ENCODE measurements at places on chromosomes 4 and X. TPM values are rescaled to one million over a fixed set of nuclear protein-coding genes. Genes with fewer than 3 reads are reported as not detected.

DNA sequence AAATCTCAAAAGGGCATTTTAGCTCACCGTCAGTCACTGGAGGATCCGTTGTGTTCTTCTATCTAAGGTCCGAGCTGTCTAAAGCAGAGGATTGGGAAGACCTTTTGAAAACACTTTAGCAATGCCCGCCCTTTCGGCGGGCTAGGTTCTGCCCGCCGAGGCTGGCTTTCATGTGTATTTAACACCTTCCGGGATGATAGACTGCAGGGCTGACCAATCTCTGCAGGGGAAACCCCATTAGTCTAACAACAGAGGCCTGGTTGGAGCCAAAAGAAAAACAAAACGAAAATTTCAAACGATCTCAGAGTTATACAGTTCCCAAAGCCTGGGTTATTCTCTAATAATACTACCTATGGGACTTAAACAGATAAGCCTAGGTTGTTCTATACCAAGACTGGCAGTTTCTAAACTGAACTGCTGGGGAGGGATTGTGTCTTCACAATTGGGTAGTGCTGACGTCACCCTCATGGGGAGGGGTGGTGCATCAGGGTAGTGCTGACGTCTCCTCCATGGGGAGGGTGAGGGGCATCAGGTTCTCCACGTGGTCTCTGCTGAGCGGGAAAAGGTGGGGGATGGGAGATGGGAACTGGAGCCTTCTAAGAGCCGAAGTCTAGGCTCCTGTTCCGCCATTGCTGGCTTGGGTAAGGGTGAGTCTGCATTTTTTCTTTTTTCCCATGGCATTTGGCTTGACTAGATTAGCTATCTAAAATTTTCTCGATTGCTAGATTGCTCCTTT lies 14.8 kb upstream of the CUL4B start:
- DNase-seq, result no peak

DNA sequence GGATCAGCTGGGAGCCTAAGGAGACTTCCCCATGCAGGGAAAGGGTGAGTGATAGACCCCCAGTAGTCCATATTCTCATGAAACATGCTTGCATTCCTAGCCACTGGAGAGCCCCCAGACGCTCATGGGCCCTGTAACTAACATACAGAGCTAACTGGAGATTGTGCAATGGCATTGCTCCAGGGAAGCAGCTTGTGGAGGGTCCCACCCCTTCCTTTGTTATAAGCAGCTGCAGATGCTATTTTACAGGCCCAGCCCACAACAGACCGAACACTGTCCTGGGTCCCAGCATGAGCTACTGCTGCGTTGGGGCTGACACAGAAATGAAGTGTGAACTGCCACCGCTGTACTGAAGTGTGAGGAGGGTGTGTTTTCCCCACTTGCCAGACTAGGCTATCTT lies 1465.7 kb upstream of the DIAPH2 start:
- DNase-seq, result no peak

DNA sequence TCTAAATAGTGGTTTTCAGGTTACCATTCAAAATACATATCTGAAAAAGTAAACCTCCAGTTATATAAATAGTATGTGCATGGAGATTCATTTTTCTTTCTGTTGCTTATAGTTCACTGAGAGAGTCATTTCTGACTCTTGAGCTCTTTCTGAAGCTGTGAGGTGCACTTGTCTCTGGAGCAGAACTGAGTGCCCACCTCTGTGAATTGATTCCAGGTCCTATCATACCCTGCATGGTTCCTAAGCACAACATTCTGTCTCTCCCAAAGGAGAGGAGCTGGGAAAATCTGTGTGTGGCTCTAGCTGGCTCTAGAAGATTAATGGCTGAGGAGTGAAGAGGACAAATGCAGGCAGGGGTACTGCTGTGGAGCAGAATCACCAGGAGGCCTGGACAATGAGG lies 161.6 kb upstream of the HCCS start:
- no peak for DNase-seq

DNA sequence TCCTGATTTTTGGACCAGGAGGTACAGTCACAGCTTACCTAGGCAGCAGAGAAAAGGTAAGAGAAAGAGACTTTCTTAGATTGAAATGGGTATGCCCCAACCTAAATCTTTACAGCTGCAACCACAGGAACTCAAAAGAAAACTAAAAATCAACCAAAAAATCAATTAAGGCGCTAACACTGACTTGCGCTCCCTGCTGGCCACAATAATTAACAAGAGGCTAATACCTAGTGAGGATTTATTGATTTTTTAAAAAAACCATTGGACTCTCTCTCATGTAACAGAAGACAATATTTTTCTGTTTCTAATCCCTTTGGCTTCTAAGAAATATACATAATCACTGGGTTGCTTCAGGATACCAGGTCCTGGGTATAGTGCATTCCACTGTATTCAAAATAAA lies 153.9 kb upstream of the TENM3 start:
- no peak for DNase-seq

GRCh38 chr4:14054391-14054790 lies 426.9 kb upstream of the BOD1L1 start:
- no peak for DNase-seq

- DNase-seq, result no peak
These were observed 325.0 kb downstream of the FBXO8 start for GRCh38 chr4:173958445-173958844.

DNA sequence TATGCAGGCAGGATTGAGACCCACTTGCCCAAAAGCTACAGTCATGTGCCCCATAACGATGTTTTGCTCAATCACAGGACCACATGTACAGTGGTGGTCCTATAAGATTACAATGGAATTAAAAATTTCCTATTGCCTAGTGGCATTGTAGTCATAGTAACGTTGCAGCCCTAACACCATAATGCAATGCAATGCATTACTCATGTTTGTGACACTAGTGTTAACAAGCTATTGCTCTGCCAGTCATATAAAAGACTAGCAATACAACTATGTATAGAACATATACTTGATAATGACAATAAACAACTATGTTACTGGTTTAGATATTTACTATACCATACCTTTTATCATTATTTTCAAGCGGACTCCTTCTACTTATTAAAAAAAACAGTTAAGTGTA lies 50.6 kb downstream of the VGLL1 start:
- no peak for DNase-seq

Gene CHST7
- 8.3 TPM for total RNA-seq

Gene IRS4
- not detected for total RNA-seq

Gene MAOB
- total RNA-seq, result 113 TPM

Gene GSX2
- not detected for total RNA-seq

Gene CASK
- total RNA-seq, result 30.2 TPM

Measured in mesenteric fat pad (tissue), 1 donor.